ENCODE measurements at places on chromosomes 16 and 17.

DNA sequence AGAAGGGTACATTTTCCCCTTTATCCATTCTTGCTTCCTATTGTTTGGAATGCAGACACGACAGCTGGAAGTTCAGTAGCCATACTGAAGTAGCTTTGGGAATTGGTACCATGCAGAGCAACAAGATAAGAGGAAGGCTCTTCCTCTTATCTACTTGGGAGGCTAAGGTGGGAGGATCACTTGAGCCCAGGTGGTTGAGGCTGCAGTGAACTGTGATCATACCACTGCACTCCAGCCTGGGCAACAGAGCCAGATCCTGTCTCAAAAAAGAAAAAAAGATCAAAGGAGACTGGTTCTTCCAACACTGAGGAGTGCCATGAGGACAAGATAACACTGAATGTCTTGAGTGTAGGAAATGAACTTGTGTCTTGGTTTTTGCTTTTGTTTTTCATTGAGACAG, 16.0 kb upstream of the RANGRF start:
- no peak for DNase-seq

- DNase-seq, result no peak
These were observed 4.2 kb upstream of the AXIN1 start for GRCh38 chr16:356741-357140.

GRCh38 chr17:64707050-64707591, 45.0 kb upstream of the SMURF2 start:
- DNase-seq, result no peak

- DNase-seq, result no peak
These were observed 128.8 kb upstream of the FOXF1 start for GRCh38 chr16:86381491-86381890.

DNA sequence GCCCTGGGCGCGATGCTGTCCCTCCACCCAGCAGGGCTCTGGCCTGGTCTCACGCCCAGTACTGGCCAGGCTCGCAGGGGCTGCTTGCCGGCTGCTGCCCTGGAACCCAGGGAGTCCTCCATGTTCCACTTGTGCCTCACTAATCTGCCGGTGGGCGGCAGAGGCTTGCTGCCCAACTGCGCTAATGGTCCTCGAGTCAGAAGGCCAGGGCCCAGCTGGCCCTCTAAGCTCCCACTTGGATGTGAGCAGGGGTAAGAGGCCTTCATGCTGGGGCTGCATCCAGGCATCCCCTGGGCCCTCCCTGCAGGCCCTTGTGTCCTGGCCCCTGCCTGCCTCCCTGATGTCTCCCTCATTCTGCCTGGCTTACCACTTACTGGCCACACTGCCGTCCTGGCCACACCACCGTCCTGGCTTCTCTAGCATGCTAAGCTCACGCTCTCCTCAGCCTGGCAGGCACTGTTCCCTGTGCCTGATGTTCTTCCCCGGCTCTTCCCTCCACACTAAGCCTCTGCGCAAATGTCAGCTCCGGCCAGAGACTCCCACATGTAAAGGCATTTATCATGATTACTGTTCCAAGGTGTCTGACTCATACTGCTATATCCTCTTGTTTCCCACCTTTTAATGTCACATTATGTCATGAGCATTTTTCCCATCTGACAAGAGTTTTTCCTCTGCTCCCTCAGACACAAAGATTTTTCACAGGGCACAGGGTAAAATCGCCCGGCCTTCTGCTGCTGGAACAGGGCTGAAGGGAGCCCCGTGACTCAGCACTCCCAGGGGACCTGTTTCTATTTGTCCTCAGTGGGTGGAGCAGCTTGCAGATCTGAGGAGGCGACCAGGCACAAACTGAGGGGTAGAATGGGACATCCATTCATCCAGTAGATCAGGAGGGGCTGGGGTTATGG, 15.9 kb downstream of the B9D1 start:
- no peak for DNase-seq

DNA sequence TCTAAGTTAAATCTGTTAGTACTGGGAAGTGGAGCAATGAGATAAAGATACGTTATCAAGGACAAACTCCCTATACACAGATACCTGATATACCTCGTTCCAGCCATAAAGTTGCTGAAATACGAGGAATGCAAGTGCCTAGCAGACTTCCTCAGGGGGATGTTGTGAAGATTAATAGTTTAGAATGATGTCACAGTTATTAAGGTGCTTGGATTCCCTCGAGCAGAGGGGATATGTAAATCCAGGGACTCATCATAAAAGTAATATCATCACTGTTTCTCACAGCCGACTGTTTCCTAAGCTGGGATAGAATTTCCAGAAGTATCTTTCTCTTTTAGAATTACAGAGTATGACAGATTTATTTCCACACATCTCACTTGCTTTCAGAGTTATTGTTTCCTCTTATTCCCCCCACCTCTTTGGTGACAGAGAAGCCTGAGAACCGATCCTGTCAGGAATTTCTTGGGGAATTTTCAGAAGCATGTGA, 28.4 kb upstream of the ZFHX3 start:
- no peak for DNase-seq

GRCh38 chr17:72501404-72502370, 380.9 kb downstream of the SOX9 start:
- no peak for DNase-seq

DNA sequence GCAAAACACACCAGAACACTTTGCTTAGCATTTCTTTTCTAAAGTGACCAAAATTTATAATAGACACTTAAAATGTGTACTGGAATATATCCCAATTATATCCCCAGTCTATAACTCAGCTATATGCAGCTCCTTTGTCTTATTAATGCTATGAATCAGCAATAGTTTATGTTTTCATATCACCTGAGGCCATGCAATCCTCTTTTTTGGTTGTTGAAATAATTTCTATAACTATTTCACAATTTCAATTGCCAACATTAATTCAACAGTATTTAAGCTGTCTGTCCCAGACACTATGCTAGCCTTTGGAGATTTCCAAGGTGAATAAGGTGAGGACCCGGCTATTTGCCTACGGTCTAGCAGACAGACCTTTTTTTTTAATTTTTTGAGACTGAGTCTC, 17.2 kb upstream of the BMERB1 start:
- DNase-seq, result no peak

- no peak for DNase-seq
These were observed 22.2 kb downstream of the SOCS1 start for GRCh38 chr16:11233727-11234376.

GRCh38 chr16:13906168-13907089, 13.5 kb upstream of the ERCC4 start:
- no peak for DNase-seq

DNA sequence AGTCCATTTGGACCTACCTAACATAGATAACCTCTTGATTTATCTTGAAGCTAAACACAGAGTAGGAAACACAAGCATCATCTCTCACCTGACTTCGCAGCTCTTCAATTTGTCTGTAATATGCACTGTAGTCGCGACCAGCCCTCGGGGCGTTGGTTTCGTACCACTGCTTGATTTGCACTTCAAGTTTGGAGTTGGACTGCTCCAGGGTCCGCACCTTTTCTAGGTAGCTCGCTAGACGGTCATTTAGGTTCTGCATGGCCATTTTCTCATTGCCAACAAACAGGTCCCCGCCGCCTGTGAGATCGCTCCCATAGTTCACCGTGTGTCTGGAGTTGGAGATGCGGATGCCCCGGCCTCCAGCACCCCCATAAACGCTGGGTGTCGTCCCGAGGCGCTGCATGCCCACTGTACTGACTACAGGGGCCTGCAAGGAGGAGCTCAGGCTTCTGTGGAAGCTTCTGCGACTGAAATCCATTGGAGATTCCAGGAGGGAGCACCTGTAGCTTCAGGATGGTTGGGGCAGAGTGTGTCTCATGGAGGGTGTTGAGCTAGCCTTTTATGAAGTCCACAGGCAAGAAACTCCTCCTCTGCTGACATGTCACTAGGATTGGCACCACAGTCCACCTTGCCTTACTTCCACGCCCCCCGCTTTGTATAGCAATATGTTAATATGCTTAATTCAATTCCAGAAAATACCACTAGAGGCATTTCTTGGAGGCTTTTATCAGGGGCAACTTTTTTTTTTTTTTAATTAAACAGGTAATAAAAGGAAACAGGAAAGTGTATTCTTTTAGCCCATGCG, at the start of gene KRT20:
KRT20 (minus strand) TSS at position 535 of the 805 bp plus-strand sequence; CDS start at position 478, 57 bp downstream.
- no peak for DNase-seq

DNA sequence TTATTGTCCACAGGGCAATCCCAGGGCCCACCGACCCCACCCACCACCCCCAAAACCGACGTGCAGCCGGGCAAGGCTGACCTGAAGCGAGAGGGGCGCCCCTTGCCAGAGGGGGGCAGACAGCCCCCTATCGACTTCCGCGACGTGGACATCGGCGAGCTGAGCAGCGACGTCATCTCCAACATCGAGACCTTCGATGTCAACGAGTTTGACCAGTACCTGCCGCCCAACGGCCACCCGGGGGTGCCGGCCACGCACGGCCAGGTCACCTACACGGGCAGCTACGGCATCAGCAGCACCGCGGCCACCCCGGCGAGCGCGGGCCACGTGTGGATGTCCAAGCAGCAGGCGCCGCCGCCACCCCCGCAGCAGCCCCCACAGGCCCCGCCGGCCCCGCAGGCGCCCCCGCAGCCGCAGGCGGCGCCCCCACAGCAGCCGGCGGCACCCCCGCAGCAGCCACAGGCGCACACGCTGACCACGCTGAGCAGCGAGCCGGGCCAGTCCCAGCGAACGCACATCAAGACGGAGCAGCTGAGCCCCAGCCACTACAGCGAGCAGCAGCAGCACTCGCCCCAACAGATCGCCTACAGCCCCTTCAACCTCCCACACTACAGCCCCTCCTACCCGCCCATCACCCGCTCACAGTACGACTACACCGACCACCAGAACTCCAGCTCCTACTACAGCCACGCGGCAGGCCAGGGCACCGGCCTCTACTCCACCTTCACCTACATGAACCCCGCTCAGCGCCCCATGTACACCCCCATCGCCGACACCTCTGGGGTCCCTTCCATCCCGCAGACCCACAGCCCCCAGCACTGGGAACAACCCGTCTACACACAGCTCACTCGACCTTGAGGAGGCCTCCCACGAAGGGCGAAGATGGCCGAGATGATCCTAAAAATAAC, 3.0 kb downstream of the SOX9 start:
- DNase-seq, result no peak

- no peak for DNase-seq
These were observed 109.5 kb downstream of the PRKCB start for GRCh38 chr16:23945243-23945642.

- no peak for DNase-seq
These were observed 12.4 kb downstream of the NAT9 start for GRCh38 chr17:74763565-74764387.

GRCh38 chr16:56999409-57000270, 10.3 kb downstream of the NLRC5 start:
- no peak for DNase-seq

DNA sequence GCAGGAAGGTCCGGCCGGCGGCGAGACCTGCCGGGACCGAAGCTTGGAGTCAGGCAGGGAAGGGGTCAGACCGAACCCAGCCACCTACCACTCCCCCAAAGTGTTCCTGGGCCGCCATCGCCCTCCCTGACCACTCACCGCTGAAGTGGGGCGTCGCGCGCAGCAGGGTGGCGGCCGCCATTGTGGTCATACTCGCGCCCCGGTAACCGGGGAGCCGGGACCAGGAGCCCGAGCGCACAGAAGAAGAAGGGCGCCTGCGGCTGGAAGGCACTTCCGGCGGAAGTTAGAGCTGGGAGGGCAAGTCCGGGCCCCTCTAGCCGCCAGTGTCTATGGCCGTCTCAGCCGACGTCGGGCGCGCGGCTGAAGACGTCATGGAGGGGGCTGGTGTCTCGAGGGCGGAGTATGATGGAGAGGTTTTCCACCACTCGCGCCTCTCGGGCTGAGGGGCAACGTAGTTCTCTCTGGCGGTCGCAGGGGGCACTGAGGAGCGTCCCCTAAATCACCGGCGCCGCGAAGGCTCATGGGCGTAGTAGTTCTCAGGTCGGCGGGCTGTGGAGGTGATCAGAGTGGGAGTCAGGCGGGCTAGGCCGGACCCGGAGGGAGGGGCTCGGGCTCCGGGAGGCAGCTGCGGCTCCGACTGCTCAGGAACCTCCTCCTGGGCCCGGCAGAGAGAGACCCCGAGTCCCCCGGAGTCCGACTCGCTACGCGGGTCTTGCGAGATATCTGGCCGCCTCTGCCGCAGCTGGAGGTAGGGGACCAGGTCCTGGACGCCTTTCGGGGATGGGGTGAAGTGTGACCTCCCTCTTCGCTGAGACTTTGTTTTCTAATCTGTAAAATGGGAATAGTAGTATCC, at the start of gene TUFM:
TUFM (minus strand) TSS at position 269 of the 853 bp plus-strand sequence; CDS start at position 190, 79 bp downstream.
- peak; percentile 84 for DNase-seq

- DNase-seq, result no peak
These were observed 25.0 kb upstream of the KCNJ16 start for GRCh38 chr17:70049801-70050591.

- no peak for DNase-seq
These were observed 39.8 kb upstream of the TOM1L1 start for GRCh38 chr17:54860617-54861470.

DNA sequence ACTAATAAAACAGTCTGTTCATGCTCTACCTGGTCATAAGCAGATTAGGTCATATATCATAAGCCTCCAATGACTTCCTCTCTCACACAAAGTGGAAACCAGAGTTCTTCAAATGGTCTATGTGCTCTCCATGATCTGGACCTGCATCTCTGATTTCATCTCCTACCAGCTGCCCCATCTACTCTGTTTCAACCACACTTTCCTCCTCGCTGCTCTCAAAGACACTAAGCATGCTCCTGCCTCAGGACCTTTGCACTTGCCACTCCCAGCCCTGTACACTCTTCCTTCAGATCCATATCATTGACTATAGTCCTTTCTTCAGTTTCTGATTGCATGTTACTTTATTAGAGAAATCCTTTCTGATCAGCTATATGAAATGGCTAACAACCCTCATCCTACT, 196.8 kb downstream of the PHKB start:
- no peak for DNase-seq

GRCh38 chr16:9016824-9017223, 53.1 kb upstream of the USP7 start:
- no peak for DNase-seq

- DNase-seq, result no peak
These were observed 40.4 kb upstream of the NDRG4 start for GRCh38 chr16:58459344-58460218.

DNA sequence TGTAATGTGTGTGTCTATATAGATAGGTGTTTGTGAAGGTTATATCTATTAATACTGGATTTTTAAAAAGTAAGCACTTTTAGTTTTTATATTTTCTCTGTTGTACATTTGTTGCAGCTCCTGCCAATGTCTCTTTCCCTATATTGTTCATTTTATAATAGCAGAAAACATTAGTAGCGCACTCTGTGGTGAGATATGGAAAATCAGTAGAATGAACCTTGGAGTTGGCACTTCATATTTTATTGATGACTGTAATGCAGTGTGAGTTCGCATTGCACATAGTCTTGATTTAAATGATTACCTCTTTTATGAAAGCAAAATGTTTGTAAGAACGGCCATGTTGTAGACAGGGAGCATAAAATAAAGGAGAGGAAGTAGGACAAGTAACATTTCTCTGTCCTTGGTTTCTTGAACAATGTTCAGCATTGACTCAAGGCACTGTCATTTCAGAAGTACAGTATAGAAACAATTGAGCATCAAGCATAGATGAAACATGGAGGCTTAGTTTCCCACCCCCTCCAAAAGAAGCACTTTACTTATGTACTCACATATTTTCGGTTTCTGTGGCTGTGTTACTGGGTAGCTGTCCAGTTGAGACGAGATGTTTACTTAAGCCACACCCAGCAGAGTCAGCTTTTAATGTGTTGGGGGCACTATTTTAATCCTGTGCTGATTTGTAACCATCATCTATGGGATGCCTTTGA, 74.0 kb downstream of the TANC2 start:
- no peak for DNase-seq

Measured in D721Med (cell line).